ENCODE measurements at places on chromosomes 13 and 19.

- DNase-seq, result no peak
These were observed 36.2 kb downstream of the KDM4B start for GRCh38 chr19:5005096-5005495.

DNA sequence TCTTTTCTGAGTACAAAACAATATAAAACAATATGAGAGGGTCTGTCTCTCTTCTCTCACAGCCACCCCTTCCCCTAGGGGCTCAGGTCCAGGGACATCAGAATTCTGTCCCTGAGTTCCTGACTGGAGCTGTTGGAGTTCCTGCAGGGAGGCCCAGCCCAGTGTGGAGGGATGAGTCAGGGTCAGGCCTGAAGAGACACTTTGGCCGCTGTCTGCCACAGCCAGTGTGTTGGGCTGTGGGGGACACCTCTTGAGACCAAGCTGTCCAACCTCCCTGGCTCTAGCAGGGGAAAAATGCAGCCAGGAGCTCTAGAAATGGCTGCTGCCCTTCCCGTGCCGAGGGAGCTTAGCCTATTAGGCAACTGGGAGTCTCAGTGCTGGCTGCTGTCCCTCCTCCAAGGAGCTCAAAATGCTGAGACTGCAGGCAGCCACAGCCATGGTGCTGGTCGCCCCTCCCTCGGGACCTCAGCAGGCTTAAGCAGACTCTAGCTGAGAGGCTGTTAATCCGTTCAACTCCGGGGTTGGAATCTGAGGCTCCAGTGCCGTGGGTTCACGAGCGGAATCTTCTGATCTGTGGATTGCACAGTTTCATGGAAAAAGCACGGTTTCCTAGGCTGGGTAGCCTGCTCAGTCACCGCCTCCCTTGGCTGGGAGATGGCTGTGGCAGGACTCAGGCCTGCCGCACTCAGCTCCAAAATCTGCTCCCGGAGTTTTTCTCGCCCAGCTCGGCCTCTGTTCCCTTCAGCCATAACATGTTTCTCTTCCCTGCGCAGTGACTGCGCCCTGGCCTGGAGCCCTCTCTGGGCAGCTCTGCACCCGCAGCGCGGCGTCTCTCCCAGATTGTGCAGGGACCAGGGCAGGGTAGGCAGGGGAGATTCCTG, 3.8 kb upstream of the ZNF626 start:
- DNase-seq, result no peak

- no peak for DNase-seq
These were observed 26.6 kb downstream of the CD70 start for GRCh38 chr19:6564393-6564792.

DNA sequence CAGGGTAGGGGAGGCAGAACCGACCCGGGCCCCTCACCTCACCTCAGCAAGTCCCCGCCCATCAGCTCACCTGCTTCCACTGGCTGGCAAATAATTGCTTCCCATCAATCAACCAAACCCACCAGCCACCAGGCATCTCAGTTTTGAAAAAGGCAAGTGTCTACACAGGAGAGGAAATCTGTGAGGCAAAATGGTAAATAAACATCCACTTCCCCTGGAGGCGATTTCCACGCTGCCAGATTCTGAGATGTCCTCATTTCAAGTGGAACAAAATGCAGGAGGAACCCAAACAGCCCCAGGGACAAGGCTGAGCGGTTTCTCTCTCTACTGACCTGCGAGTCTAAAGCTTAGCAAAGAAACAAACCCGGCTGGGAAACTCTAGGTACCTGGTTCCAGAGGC, 117.5 kb downstream of the CRYL1 start:
- DNase-seq, result no peak

DNA sequence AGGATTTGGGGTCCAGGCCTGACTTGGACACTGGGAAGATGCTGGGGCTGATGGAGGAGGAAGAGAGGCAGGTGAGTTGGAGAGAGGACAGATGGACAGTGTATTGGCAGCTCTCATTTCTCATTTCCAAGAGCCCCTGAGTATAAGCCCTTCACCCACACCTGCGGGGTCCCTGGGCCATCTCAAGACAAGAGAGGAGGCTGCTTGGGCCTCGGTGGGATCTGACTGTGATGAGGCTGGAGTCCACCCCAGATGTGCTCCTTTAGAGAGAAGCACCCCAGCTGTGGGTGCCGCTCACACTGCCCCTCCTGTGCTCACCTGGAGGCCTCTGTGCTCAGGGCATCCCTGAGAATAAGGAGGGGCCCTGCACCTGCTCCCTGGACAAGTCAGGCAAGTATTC, 3.7 kb downstream of the LILRA2 start:
- DNase-seq, result no peak

DNA sequence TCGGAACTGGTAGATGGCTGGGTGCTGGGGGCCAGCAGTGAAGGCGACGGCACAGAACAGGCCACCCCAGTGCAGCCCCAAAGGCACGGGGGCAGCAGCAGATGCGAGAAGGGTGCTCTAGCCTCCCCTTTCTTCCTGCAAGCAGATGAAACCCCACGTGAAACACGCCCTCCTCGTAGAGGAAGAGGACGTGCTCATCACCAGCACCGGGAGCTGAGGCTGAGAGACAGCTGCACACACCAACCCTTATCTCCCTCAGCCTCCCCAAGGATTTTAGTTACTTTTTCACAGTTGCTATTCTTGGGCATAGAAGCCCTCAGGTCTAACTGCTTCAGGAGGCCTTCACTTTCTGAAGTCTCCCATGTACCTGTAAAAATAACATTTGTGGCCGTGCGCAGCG, 11.9 kb downstream of the ZNF787 start:
- no peak for DNase-seq

GRCh38 chr13:38990693-38991092, at the start of gene STOML3:
STOML3 (minus strand) TSS chr13:38990831; CDS start chr13:38990721, 110 bp downstream.
- DNase-seq, result no peak

DNA sequence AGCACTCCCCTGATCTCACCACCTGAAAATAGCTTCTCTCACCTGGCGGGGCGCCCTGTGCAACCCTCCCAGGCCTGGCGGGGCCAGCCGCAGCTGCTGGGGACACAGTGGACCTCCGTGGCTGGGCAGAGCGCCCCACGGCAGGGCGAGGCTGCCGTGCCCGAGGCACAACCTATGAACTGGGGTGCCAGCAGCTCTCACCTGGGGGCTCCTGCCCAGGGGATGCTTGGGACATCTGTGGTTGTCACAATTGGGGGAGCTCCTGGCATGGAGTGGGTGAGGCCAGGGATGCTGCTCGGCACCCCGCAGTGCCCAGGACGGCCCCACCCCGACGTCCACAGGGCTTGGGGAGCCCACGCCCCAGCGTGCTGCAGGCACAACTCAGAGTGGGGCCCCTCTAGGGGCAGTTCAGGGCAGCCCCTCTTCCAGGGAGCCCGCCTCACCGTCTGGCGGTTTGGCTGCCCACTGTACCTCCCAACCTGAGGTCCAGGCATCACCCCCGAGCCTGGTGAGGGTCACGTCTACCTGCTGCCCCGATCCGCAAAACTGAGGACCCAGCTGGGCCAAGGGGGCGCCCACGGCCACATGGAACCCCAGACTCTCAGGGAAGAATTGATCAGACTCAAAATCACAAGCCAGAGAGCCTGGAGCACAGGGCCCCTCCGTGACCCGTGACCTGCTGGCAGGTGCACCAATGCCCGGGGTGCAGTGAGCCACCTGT, 5.7 kb downstream of the TMEM259 start:
- DNase-seq, result no peak

- no peak for DNase-seq
These were observed 7.5 kb upstream of the MIER2 start for GRCh38 chr19:351976-352625.

DNA sequence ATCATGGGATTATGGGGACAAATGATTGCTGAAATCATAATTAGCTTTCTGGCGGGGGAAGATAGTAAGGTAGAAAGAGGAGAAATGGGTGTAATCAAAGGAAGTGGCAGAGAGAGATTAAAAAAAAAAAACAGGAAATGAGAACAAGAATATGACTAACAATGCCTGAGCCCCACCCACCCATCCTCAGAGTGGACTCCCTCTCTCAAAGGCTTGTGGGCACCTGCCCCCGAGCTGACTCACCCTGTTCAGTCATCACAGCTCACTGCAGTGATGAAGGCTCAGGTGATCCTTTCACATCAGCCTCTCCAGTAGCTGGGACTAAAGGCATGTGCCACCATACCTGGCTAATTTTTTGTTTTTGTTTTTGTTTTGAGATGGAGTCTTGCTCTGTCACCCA, 26.4 kb upstream of the TPT1 start:
- peak; percentile 72 for DNase-seq

Measured in stimulated activated CD4-positive, alpha-beta T cell treated with anti-CD3 and anti-CD28 coated beads, Interleukin-1b, Interleukin-23, amount 100 ng/mL, for 24 hours (primary cell).